ENCODE measurements at places on chromosomes 3 and 15.

DNA sequence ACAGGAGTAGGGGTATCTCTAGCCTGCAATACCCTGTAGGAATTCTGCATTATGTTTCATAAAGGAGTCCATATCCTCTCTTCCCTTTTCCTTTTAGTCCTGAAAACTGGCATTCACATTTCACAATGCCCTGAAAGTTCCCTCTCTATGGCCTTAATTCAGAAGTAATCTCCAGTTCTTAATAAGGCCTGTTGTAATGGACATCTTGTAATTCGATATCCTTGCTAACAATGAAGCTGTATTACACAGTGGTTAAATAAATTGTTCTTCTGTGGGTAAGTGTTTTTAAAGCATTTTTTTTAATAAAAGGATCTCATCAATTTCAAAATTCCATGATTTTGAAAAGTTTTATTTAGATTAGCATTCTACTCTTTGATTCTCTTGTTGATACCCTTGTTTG lies 34.3 kb upstream of the NEO1 start:
- DNase-seq, result peak; percentile 3

DNA sequence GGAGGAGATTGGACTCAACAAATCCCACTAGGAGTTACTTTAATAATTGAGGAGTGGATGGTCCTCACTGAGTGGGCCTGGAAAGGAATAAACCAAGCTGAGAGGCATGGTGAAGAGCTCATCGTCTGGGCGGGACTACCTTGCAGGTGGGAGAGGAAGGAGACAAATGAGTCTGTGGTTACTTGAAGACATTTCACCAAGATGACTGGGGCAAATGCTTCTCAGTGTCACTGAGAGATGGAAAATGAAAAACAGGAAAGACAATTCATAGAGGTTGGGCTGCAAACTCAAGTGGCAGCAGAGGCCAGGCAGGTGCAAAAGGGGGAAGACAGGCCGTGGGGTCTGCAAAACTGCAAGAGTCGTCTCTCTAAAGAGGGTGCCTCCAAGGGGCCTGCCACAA lies 1.5 kb upstream of the ARHGAP31 start:
- DNase-seq, result no peak

DNA sequence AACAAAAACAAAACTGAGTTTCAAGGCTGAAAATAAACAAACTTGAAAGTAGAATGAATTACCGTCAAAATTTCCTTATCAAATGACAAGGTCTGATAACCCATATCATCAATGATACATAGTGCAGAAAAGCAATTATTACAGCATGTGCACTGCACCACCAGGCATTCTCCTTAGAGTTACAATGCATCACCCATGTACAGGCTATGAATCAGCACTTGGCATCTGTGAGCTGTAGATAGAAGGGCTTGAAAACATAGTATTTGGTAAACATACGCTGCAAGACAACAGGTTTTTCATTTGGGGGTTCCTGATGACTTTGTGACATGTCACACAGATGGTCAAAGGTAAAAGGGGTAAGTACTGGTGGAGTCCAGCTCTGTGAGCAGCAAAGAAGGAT lies 265.1 kb downstream of the CTNNB1 start:
- no peak for DNase-seq

GRCh38 chr3:197445896-197446699 lies 109.7 kb downstream of the BDH1 start:
- DNase-seq, result no peak

Measured in fibroblast of villous mesenchyme (primary cell).